ENCODE measurements at places on chromosomes 12 and 14.

DNA sequence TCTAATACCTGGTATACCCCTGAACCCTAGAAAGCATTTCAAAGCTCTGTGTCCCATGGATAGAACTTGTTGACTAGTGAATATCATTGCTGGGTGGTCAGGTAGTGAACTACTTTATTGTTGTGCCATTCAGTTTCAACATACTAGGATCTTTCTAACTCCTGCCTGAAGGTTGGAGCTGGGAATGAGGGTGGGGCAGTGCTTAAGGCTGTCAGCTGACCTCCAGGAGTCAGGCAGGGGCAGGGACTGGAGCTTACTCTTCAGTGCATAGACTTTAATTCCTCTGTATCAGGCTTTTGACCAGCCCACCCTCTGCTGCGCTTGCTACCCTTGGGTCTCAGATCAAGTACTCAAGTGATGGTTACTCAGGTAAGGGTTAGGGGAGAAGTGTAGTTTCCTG is 102.6 kb upstream of the RFX4 start:
- DNase-seq = no peak

GRCh38 chr14:20559461-20559904 is 1.4 kb downstream of the RNASE9 start:
- DNase-seq = no peak

GRCh38 chr14:99231850-99232713 is 39.9 kb downstream of the BCL11B start:
- no peak for DNase-seq

DNA sequence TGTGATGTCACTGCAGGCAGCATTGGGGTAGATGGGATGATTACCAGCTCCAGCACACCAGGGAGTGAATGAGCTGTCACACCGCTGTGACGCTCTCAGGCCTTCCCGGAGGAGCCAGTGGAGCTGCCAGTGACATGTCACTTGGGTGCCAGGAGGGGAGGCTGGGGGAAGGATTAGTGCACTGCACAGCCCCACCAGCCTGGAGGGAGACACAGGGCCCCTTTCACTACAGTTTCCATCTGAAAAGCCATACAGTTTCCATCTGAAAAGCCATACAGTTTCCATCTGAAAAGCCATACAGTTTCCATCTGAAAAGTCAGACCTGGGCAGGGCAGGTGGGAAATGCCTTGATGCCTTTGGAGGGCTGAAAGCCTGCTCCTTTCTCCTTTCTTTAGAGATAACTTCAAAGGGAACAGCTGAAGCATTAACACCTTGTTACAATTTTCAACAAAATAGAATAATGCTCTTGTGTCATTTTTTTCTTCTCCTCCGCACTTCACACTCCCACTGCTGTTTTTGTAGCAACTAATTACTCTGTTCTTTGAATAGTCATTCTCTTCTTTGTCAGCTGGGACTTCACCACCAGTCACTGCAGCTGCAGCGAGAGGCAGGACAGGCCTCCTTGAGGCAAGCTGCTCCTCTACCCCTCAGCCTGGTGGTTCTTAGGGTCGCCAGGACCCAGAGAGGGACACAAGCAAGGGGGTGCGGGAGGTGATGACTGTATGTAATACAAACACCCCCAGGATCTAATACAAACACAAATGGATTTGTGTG is 256.9 kb upstream of the RGS6 start:
- DNase-seq = no peak

DNA sequence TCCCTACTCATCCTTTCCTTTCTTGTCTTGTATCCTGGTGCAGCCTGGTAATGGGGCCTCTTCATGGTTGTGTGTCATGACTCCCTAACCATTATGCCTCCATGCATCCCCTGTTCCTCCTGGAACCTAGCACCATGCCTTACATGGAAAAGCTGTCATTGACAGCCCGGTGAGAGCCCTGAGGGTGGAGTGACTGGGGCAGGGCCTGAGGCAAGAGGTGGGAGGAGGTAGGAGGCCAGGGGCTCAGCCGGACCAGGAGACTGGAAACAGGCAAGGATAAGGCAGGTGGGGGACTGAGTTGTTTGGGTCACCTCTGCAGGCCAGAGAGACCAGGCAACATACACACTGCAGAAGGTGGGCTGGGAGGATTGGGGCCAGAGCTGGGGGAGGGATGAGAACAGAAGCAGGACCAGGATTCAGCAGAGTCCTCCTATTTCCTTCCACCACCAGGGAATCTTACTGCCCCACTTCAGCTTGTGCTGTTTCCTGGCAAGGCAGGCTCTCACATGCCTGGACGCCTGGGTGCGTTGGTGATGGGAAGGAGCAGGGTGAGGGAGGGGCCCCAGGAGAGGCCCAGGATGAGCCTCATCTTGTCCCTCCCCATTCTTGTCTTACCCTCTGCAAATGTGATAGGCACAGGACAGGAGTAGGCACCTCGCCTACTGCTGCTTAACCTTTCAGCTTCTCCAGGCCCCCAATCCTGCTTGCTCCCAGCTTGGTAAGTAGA is at the start of gene LTB4R2:
TSS of gene LTB4R2 (plus strand) at position 603 of the 727 bp plus-strand sequence. CDS start 525 bp downstream, outside the sequence.
- no peak for DNase-seq

GRCh38 chr14:64082837-64083236 is 211.3 kb downstream of the ESR2 start:
- DNase-seq = no peak

GRCh38 chr12:104699489-104700190 is 242.9 kb downstream of the CHST11 start:
- peak; percentile 43 for DNase-seq

DNA sequence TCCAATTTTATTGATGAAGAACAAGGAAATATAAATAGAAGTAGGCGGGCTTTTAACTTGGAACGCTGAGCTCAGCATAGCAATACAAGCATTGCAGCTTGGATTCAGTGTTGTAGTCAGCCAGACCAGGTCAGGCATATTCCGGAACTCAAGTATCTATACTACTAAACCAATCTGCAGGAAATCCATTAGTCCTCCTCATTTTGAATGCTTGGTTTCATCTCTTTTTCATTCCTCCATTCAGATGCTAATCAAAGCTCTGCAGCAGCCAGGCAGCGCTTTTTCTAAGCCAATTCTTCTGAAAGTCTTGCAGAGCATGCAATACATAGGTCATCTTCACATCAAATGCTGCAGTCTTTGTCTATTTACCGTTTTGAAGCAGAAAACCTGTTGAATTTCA is 49.0 kb downstream of the KIF21A start:
- no peak for DNase-seq

DNA sequence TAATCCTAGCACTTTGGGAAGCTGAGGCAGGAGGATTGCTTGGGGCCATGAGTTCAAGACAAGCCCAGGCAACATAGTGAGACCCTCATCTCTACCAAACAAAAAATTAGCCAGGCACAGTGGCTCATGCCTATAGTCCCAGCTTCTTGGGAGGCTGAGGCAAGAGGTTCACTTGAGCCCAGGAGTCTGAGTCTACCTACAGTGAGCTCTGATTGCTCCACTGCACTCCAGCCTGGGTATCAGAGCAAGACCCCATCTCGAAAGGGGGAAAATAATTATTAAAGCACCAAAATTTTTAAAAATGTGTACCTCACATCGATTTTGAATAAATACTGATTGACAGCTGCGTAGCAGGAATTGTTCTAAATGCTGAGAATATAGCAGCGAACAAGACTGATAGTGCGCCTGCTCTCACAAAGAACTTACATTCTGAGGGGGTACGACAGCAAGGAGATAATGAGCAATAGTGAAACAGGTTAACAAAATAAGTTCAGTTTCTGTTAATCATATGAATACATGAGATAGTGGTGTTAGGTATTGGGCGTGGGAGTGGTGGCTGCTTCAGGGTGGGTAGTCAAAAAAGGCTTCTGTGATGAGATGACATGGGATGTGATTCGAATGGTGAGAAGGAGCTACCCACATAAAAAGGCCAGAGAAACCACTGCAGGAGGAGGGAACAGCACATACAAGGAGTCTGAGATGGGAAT is 19.6 kb downstream of the HCFC2 start:
- peak; percentile 56 for DNase-seq

- DNase-seq = no peak
Measured at GRCh38 chr14:71834284-71835204, 97.7 kb upstream of the RGS6 start.

GRCh38 chr12:99121546-99121945 is 476.5 kb downstream of the APAF1 start:
- DNase-seq = no peak

DNA sequence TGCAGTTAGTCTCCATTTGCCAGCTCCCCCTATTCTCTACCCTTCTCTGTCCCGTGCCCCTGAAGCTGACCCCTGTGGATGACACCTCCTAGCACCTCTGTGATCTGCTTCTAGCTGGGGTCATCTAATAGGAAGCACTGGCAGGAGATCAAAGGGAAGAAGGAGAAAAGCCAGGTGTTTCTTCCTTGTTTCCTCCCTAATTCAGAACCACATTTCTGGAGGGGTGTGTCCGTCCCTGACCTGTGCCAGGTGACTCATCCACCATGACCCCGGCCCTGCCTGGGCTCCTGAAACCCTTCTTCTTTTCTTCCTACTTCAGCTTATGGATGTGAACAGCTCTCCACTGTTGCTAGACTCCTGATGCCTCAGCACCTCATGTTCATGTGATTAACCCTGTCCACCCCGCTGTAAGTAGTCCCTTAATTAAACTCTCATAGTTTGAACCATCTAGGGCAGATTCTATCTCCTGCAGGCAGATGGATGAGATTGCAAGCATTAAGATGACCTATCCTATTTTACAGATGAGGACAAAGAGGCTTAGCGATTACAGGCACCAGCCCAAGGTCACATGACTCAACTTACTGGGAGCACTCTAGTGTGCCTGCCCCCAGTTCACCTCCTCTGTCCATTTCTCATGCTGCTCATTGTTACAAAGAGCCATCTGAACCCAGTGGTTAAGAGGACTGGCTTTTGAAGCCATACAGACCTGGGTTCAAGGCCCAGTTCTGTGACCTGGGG is 770.5 kb downstream of the MED13L start:
- no peak for DNase-seq

GRCh38 chr12:118304093-118304492 is 68.6 kb downstream of the TAOK3 start:
- no peak for DNase-seq

GRCh38 chr14:71236487-71236886 is 329.2 kb downstream of the PCNX1 start:
- DNase-seq = no peak

GRCh38 chr12:130879212-130879686 is 7.4 kb downstream of the RAN start:
- peak; percentile 71 for DNase-seq

DNA sequence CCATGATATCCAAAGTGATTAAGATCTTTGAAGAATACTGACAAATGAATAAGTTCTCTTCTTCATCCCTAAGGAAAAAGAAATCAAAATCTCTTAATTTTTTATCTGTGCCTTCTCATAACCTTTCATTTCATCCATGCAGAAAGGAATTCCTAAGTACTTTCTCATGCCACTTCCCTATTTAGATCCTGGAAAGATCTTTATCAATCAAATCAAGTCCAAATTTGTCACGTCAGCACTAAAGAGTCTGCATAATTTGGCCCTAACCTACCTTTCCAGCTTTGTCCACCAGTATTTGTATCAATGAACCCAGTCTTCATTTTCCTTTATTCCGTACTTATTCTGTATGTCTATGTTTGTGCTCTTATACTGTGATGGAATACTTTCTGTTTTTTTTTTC is 41.2 kb downstream of the VEZT start:
- no peak for DNase-seq

DNA sequence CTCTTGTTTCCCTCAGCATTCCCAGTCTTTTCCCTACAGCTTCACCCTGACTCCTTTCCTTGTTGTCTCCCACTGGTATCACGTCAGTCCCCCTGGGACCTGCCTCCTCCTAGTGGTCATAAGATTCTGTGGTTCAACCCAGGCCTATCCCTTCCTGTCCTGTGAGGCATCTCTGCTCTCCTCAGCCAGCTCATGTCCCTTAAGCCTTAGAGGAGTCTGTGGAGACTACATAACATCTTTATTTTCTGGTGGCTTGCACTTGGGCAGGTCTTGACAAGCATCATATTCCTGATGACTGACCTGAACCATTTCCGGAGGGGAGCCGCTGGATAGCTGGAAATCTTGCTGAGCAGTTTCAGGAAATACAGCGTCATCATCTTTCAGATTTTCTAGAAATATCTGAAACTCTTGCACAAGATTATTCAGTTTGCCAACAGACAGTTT is 688 bp downstream of the C12orf71 start:
- DNase-seq = no peak

GRCh38 chr14:37816743-37817295 is 221.4 kb downstream of the TTC6 start:
- no peak for DNase-seq

GRCh38 chr14:102629808-102630350 is 37.4 kb downstream of the RCOR1 start:
- DNase-seq = no peak

GRCh38 chr12:104502217-104502616 is 45.5 kb downstream of the CHST11 start:
- DNase-seq = no peak

GRCh38 chr12:92176646-92177045 is 31.0 kb upstream of the BTG1 start:
- DNase-seq = no peak

- DNase-seq = no peak
Measured at GRCh38 chr14:33776871-33777270, 174.0 kb downstream of the EGLN3 start.

DNA sequence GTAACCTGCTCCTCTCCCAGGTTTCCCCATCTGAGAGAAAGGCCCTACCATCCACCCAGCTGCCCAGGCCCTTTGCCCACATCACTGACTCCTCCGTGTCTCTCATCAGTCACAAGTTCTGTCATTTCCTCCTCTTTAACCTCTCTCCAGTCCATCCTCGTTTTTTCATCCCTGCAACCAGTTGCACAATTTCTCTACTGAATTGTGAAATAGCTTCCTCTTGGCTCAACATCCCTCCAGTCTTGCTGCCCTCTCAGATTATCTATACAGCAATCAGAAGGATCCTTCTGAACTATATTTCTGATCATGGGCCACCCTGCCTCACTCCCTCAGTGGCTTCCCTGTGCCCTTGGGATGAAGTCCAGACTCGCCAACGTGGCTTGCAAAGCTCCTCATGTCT is 6.8 kb downstream of the FAM161B start:
- DNase-seq = no peak

- no peak for DNase-seq
Measured at GRCh38 chr14:33957993-33958392, 7.1 kb upstream of the EGLN3 start.

DNA sequence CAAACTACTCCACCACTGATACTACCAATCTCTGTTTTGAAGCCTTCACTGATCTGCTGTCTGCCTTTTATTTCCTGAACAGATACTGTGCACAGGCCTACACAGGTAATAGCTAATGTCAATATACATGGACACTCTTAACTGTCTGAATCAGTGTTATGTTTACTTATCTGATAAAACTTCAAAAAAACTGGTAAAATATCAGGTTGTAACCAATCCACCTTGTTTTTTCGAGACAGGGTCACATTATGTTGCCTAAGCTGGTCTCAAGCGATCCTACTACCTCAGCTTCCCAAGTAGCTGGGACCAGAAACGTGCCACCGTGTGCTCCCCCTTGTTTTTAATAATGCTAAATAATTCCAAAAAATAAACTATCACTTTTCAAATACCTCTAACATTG is 43.5 kb downstream of the HECTD1 start:
- no peak for DNase-seq

DNA sequence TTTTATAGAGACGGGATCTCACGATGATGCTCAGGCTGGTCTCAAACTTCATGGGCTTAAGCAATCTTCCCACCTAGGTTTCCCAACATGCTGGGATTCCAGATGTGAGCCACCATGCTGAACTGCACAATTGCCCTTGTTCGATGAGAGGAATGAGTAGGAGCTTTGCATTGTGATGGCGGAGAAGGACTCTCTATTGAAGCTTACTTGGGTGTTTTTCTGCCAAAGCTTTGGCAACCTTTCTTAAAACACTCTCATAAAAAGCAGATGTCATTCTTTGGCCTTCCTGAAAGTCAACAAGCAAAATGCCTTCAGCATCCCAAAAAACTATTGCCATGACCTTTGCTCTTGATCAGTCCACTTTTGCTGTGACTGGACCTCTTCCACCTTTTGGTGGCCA is 904.8 kb upstream of the TMEM132C start:
- no peak for DNase-seq
